ENCODE measurements at places on chromosomes 13 and 19.

- DNase-seq, result no peak
Measured at GRCh38 chr13:95540888-95541287, 11.6 kb upstream of the CLDN10 start.

DNA sequence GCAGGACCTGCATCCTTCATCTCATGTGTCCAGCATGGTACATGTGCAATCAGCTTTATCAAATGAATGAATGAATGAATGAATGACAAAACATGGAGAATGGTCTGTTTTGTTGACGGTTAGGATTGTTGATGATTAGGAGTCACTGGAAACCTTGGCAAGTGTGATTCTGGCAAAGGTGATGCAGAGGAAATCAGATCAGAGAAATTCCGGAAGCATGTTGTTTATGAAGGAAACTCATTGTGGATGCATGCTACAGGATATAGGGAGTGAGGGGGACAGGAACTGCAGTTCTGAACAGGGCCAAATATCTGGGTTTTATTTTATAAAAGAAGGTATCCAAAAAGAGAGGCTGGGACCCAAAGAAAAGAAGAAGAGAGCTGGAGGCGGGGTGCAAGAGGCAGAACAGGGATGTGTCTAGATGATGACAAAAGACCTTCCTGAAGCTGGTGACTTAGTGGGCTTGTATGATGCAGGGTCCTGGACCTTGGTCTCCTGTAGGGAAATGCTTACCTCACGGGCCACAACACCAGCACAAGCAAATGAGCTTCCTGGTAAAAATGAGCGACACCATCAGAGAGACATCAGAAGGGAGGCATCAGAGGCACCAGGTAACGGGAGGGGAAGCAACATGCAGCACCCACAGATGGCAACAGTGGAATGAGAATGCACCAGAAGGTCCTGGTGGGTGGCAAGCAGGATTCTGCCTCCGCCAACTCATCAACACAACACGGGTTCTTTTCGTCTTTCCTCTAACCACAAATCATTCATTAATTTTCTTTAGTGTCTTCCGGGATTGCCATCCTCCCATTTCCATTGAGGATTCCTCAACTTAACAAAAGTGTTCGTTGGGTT is 159.6 kb downstream of the FOXO1 start:
- DNase-seq, result no peak

GRCh38 chr13:25529425-25529824 is 157.7 kb downstream of the ATP8A2 start:
- DNase-seq, result no peak

GRCh38 chr19:30513082-30513411 is 140.9 kb downstream of the ZNF536 start:
- no peak for DNase-seq

- DNase-seq, result no peak
Measured at GRCh38 chr13:51820016-51820597, 16.1 kb upstream of the DHRS12 start.

DNA sequence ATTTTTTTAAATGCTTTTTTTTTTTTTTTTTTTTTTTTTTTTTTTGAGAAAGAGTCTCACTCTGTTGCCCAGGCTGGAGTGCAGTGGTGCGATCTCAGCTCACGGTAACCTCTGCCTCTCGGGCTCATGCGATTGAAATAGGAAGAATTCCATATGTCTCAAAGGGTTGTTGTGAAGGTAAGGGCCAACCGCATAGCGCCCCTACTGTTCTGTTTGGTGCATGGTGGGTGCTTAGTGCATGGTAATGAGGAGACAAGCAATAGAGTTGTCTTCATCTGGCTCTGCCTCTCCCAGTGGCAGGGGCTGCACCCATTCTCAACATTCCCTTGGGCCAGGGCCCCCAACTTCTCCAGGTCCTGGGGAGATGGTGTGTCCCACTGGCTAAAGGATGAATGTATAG is 68.7 kb downstream of the RASL11A start:
- no peak for DNase-seq

DNA sequence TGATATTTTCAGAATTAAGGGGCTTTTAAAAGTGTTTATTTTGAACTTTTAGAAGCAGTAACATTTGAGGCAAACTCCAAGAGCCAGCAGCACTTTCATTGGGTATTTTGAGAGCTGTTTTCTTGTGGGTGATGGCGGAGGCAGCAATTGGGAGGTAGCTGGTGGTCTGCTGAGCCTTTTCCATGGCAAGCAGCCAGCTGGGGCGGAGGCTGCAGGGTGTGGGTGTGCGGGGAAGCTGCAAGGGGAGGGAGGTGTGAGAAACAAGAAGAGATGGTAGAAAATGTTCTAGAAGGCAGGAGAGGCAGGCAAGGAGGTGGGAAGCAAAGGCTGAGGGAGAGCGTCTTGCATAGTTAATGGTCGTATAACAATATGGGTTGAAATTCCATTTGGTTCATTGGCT is 223.4 kb upstream of the HTR2A start:
- no peak for DNase-seq

DNA sequence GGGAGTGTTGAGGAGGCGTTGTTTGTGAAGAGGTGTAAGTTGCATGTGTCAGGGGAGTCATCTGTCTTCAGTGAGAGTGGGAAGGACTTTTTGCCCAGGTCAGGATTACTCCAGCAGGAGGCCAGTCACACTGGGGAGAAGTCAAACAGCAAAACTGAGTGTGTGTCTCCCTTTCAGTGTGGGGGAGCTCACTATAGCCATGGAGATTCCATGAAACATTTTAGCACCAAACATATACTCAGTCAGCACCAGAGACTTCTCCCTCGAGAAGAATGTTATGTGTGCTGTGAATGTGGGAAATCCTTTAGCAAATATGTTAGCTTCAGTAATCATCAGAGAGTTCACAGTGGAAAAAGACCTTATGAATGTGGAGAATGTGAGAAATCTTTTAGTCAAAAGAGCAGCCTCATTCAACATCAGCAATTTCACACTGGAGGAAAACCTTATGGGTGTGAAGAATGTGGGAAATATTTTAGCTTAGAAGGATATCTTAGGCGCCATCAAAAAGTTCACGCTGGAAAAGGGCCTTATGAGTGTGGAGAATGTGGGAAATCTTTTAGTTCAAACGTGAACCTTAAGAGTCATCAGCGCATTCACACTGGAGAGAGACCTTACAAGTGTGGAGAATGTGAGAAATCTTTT is 8.4 kb upstream of the ZNF587 start:
- DNase-seq, result no peak

GRCh38 chr13:69706807-69707206 is 400.8 kb upstream of the ATXN8OS start:
- no peak for DNase-seq

- no peak for DNase-seq
Measured at GRCh38 chr19:20660473-20661140, 764 bp downstream of the ZNF626 start.

DNA sequence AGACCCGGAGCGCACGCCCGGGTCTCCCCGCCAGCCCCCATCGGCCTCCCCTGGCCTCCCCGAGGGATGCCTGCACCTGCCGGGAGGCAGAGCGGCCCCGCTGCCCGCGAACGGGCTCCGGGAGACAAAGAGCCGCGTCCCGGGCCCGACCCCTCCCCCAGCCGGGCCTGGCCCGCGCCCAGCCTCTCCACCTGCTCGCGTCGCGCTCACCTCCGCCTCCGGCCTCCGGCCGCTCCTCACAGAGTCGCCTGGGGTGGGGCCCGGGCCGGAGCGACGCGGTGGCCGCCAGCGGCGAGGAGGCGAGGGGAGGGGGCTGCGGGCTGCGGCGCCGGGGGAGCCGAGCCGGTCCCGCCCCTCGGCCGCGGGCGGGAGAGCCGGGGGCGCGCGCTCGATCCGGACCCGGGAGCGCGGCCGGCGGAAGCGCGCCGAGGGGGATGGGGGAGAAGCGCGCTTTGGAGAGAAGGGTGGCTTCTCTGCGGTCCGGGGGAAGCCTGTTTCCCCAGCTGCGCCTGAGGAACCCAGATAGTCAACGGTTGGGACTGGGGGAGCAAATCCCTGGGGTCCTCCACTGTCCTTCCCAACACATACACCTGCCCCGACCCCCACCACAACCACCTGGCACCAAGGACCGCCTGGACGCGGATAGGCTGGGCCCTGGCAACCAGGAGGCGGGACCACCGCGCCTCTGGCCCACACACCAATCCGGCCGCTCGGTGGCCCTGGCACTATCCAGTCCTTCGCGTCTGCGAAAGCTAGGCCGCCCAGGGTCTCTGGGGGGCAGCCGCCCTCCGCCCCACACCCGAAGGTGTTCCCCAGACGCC is at the start of gene PRR36:
Gene PRR36 (minus strand): TSS at position 315 of the 821 bp plus-strand sequence. CDS start 701 bp downstream, outside the sequence.
- peak; percentile 83 for DNase-seq

DNA sequence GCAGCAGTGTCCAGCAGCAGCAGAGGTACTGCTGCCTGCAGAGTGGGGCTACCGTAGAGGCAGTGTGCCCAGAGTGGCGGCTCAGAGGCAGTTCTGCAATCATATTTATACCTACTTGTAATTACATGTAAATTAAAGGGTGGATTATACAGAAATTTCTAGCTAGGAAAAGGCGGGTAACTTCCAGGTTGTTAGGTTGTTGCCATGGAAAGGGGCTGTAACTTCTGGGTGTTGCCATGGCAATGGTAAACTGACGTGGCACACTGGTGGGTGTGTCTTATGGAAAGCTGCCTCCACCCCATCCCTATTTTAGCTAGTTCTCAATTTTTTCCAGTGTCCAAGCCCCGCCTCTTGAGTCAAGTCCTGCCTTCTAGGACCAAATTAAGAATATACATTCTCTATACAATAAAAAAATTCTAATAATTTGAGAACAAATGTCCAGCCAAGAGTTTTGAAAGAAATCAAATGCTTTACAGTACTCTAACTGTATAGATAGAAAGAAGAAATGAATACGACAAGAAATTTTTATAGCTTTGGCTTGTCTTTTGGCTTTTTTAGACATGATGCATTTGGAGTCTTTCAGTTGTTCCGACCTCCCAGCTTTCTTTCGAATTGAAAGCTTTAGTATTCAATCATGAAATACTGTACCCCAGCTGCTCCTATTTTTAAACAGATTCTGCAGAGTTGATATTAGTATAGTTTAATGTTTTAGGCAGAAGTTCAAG is 816.6 kb downstream of the DIAPH3 start:
- DNase-seq, result no peak

DNA sequence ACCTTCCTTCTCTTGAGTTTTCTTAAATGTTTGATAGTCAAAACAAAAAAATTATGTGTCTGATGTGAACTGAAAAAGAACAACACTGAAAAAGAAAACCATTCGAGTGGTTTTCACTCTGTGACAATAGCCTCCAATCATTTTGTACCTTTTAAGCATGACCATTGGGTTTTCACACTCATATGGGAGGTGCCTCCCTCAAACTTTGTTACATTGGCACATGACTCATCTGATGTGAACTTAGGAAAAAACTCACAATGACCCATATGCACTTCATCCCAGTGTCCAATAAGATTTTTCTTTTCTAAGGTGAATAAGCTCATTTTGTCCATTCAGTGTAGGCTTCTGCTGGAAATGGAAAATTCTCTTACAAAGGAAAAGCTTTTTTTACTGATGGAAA is 66.6 kb upstream of the XPO4 start:
- DNase-seq, result no peak

DNA sequence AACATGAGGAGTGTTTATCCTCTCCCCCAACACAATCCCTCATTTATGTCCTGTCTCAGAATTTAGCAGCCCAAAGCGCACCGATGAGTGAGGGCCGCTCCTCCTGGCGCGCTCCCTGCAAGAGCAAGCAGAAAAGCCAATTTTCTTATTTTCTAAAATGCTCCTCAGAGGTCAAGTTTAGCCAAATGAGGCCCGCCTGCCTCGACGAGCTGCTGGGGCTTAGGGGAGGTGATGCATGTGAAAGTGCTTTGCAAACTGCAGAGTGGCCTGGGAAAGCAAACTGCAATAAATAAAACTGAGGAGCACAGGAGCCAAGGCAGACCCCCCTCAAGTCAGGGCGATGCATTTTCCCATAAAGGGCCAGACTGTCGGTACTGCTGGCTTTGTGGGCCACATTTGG is 29.0 kb downstream of the CAPS start:
- DNase-seq, result no peak

- peak; percentile 80 for DNase-seq
Measured at GRCh38 chr19:15837221-15837731, 21.8 kb upstream of the OR10H1 start.

Measured in NCI-H774 (cell line).